ENCODE measurements at places on chromosomes 5 and 9.

DNA sequence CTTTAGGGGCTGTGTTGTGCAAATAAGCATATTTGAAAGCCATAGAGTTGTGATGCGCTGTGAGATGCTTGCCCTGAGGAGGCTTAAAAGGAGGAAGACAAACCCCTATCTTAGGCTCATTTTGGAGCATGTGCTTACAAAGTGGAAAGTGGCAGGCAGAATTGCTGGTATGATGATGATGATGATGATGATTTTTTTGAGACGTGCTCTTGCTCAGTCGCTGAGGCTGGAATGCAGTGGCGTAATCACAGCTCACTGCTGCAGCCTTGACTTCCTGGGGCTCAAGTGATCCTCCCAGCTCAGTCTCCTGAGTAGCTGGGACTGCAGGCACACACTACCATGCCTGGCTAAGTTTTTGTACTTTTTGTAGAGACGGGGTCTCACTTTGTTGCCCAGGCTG is 1.7 kb downstream of the CNOT8 start:
- DNase-seq: peak; percentile 53

- peak; percentile 21 for DNase-seq
Measured at GRCh38 chr5:112757468-112758208, 20.0 kb downstream of the APC start.

DNA sequence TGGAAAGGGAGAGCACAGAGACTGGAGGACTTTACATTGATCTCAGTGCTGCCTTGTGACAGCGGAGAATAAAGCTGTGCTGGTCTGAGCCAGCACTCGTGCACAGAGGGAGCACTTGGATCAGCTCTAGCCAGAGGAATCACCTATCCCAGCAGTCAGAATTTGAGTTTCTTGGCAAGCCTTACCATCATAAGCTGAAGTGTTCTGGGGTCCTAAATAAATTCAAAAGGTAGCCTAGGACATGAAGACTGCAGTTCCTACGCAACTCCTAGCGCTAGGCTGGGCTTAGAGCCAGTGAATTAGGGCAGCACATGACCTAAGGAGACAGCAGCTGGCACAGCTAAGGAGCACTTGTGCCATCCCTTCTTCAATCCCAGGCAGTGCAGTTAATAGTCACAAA is 119.5 kb downstream of the HMHB1 start:
- DNase-seq: no peak

- no peak for DNase-seq
Measured at GRCh38 chr9:135884328-135885035, 22.9 kb downstream of the CAMSAP1 start.

- no peak for DNase-seq
Measured at GRCh38 chr5:96940586-96940985, 4.7 kb downstream of the LNPEP start.

- peak; percentile 20 for DNase-seq
Measured at GRCh38 chr5:122192497-122193496, 63.5 kb downstream of the ZNF474 start.

GRCh38 chr5:78416677-78417425 is 56.4 kb downstream of the SCAMP1 start:
- no peak for DNase-seq

DNA sequence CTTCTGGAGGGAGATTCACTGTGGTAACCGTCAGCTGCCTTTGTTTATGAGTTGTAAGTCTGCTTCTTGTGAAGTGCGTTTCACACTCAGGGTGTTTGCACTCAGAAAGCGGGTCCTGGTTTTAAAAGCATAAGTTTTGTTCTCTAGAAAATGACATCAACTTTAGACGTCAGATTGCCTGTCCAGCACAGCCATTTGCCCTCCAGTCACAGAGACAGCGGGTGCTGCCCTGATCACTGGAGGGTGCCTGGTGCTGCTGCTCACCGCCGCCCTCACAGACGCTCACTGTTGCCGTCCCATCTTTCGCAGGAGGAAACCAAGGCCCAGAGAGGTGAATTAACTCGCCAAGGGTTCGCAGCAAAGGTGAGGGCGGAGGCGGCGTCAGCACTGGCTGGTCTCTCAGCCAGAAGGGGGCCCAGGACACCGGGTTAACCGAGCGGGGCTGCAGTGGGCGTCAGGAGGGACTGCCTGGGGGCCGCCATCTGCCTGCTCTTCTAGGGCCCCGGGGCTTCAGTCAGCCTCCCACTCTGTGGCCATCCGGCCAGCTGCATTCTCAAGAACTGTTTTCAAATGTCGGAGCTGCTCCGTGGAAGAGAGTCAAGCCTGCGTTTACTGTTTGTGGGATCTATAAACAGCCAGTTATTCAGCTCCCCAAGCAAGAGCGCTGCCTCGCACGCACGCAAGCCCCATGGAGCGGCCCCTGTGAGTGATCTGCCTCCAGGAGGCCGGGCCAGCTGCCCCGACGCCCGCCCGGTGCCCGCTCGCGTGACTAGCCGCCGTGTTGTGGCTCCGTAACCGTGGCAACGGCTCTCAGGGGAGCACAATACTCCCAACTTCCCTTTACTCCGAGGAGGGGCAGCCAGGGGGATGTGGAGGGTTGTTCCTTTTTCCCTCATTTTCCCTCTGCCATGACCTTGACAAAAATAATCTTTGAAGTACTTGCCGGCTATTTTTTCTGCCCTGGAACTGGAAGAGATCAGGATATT is 43.4 kb upstream of the EXOC3 start:
- peak; percentile 55 for DNase-seq

- DNase-seq: no peak
Measured at GRCh38 chr9:95645992-95646391, 129.2 kb upstream of the PTCH1 start.

DNA sequence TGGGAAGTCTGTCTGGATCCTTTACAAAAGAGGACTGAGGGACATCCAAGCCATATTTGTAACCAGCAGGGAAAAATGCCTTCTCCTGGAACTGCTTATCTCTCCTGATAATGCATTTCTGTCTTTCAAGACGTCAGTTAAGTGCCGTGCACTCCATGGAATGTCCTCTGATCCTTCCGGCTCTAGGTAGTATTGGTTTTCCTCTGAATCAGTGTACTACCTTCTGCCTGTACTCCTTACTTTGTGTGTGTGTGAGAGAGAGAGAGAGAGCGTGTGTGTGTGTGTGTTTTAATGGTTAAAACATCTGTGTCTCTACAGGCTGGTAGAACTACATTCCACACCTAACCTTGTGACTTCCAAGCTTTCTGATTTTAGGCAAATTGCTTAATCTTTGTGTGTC is 89.9 kb downstream of the PIP5K1B start:
- DNase-seq: peak; percentile 20

DNA sequence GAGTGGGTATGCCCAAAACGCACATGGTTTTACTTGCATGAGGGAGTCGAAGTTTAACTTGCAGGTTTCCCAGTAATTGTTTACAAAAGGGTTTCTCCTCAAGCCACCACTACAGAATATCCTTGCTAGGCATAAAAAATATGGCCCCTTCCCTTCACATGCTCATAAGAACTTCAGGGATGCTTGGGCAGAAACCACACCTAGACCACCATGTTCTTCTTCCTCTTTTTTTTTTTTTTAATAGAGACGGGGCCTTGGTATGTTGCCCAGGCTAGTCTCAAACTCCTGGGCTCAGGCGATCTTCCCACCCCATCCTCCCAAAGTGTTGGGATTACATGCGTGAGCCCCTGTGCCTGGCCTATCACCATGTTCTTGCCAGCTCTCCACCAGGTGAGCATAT is 18.6 kb upstream of the PLIN2 start:
- DNase-seq: no peak

- no peak for DNase-seq
Measured at GRCh38 chr5:6391151-6391550, 12.8 kb upstream of the MED10 start.

DNA sequence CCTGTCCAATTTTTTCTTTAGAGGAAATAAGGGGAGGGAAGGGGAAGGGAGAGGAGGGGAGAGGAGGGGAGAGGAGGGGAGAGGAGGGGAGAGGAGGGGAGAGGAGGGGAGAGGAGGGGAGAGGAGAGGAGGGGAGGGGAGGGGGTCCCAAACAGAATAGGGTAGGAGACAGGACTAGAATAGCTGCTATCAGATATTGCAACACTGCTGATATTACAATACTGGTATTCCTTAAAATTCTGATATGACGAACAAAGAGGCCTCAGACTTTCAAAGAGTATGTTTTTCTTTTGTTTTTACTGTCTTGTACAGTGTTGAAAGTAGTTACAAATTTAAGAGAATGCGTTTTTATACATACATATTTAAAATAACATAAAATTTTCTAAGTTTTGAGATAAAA is 67.5 kb downstream of the RICTOR start:
- no peak for DNase-seq

GRCh38 chr5:2658447-2658846 is 93.0 kb downstream of the IRX2 start:
- DNase-seq: no peak

DNA sequence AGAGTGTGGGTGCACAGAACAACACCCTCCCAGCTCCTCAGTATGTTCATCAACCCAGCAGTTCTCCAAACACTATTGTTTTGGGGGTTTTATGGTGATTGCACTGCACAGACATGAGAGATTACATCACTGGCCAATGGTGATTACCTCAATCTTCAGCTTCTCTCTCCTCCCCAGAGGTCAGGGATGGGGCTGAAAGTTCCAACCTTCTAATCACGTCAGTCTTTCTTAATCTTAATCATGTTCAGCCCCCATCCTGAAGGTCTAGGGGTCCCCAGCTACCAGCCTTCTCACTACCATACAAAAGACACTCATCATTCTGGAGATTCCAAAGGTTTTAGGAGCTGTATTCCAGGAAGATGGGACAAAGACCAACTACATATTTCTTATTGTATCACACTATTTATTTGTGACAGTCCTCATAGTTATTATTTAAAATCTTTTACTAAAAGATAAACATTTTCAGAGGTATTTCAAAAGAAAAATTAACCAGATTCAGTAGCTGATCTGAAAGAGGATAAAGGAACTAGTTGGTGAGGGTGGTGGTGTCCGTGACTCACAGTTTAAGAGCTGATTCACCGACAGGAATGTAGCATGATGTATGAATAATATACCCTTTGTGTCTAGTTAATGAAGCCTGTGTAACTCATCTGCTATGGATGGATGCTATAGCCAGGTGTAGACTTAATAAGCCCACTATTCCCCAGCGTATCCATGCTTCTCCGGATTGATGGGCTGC is 35.6 kb downstream of the RASEF start:
- no peak for DNase-seq

DNA sequence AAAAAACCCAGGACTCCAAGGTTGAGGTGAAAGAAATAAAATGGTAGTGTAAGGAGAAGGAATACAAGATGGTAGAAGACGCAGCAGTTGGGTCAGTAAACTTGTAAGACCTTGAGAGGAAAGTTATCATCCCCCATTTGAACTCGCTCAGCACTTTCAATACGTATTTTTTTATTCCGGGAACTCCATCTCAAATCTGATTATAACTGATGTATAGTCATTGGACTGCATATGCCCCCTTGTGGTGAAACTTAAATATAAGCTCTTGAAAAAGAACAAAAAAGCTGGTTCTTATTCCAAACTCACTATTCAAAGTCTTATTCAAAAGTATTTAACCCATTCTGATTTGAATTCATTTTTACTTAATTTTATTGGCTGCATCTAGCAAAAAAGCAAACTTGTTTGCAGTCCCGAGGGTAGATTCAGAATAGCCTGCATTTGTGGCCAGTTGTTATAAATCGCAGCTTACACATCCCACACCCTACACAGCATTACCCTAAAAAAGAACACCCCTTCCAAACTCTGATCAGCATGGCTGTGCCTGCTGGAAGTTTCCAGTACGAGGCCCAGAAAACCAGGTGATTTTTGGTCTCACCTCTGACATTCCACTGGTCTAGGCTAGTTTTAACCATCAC is 118.0 kb downstream of the ESM1 start:
- DNase-seq: no peak

DNA sequence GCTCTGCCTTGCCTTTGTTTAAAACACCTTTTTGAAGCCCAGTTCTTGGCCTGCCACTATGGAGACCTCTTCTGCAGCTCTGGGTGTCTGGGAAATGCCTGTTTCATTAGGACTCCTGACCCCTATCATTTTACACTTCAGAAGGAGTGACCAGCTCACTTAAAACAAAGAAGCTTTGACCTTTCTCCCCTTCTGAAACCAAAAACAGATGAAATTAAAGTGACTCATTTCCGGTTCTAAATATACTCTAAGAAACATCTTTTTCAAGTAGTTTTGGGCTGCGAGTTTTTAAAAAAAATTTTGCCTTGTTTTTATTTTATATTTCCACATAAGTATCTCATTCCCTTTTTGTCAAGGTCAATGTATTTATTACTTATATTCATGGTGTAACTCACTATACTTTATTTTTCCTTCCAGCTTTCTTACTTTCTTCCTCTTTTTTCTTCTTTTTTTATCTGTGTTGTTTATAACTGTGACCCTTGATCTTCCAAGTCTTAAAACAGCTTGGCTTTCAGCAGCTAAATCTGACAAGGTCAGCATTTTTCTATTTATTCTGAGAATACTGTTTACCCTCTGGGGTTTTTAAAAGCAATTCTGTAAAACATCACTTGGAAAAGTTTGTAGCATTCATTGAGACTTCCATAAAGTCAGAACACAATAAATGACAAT is 672.9 kb downstream of the NR2F1-AS1 start:
- no peak for DNase-seq

- no peak for DNase-seq
Measured at GRCh38 chr5:4831325-4831724, 308.8 kb upstream of the ADAMTS16 start.

DNA sequence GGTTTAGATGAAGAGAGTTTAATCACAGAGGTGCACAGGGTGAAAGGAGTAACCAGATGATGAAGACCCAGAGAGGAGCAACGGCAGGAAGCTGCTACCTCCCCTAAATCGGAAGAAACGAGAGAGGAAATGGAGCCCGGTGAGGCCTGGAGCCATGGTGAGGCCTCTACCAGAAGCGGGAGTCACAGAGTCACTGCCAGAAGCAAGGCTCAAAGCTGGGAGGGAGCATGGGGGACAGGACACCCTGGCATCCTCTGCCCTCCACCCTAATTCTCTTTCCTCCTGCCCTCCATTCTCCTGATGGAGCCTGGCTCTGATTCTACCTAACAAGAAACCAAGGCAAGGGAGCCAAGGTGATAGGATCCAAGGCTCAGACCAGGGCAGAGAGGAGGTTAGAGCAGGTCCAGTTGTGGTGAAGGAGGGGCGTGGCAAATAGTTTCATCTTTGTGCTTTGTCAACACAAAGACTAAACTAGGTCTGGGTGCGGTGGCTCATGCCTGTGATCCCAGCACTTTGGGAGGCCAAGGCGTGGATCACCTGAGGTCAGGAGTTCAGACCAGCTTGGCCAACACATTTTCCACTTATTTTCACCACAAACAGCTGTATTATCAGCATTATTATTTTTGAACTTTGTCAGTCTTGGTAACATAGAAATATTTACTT is 134.4 kb upstream of the RAI14 start:
- DNase-seq: peak; percentile 44

GRCh38 chr5:169268019-169268418 is 32.9 kb downstream of the SLIT3 start:
- DNase-seq: no peak

- DNase-seq: no peak
Measured at GRCh38 chr9:74858751-74859414, 28.8 kb downstream of the TRPM6 start.

- no peak for DNase-seq
Measured at GRCh38 chr9:110808599-110808980, 140.0 kb downstream of the MUSK start.

DNA sequence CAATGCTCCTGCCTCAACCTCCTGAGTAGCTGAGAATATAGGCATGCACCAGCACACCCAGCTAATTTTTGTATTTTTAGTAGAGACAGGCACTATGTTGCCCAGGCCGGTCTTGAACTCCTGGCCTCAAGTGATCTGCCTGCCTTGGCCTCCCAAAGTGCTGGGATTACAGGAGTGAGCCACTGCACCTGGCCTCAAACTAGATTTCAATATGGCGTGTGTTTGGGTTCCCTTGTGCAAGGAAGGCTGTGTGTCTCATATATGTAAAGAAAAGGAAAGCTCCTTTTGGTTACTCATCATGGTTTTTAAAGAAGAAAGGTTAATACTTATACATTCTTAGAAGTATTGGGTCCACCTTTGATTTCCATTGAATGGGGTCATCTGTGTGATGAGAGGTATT is 70.7 kb downstream of the ANKRD33B start:
- DNase-seq: no peak
